Activated naive CD8-positive, alpha-beta T cell treated with anti-CD3 and anti-CD28 coated beads, Interleukin-2, amount 10 ng/mL, durations not matched to agents 7 days and 5 days (primary cell): ENCODE measurements at places on chromosomes 6 and 20. TPM values are rescaled to one million over a fixed set of nuclear protein-coding genes. Genes with fewer than 3 reads are reported as not detected.
A peak's percentile ranks its signal among the peaks of the same experiment; 100 is the strongest.

DNA sequence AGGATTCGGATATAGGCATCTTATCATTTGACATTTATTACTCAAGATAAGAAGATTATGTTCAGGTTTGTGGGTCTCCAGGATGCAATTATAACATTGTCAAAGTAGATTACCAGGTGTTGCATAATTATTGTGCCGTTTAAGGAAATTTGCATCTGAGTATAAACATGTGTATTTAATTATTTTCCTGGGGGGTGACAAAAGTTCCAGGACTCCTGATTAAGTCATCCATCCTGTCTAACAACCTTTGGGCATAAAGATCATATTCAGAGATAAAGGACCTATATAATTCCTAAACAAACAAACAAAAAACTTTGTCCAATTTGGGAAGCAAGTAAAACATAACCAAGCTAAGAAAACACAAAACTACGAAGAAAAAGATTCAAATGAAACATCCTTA is 3.3 kb upstream of the PPP1R14C start:
- peaks cover 56% of the 10 kb centered on the region for H3K27me3 ChIP-seq
- no peak overlapping the region for H3K4me3 ChIP-seq
- no peaks in the 10 kb centered on the region for H3K36me3 ChIP-seq
- peaks cover 5% of the 10 kb centered on the region for H3K4me1 ChIP-seq
- DNase-seq = no peak

GRCh38 chr6:168269455-168270243 is 49.9 kb downstream of the DACT2 start:
- no peak overlapping the region for H3K27ac ChIP-seq
- no peaks in the 10 kb centered on the region for H3K36me3 ChIP-seq
- H3K4me3 ChIP-seq = no peak overlapping the region
- H3K4me1 ChIP-seq = no peaks in the 10 kb centered on the region
- no peak for DNase-seq

DNA sequence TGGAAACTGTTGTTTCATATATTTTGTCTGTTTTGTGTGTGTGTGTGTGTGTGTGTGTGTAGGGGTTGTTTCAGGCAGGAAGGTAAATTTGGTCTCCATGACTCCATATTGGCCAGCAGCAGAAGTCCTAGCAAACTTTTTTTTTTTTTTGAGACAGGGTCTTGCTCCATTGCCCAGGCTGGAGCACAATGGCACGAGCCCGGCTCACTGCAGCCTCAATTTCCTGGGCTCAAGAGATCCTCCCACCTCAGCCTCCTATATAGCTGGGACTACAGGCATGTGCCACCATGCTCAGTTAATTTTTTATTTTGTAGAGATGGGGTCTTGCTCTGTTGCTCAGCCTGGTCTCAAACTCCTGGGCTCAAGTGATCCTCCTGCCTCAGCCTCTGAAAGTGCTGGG is 75.8 kb downstream of the PRDM1 start:
- H3K36me3 ChIP-seq = peaks cover 9% of the 10 kb centered on the region
- no peak for DNase-seq
- H3K4me3 ChIP-seq = no peak overlapping the region
- no peak overlapping the region for H3K27ac ChIP-seq
- H3K27me3 ChIP-seq = no peaks in the 10 kb centered on the region

- H3K27ac ChIP-seq = no peak overlapping the region
- peaks cover 39% of the 10 kb centered on the region for H3K36me3 ChIP-seq
- no peak for DNase-seq
- H3K4me1 ChIP-seq = peaks cover 31% of the 10 kb centered on the region
- H3K4me3 ChIP-seq = no peak overlapping the region
Measured at GRCh38 chr6:14123386-14124111, 6.0 kb downstream of the CD83 start.

DNA sequence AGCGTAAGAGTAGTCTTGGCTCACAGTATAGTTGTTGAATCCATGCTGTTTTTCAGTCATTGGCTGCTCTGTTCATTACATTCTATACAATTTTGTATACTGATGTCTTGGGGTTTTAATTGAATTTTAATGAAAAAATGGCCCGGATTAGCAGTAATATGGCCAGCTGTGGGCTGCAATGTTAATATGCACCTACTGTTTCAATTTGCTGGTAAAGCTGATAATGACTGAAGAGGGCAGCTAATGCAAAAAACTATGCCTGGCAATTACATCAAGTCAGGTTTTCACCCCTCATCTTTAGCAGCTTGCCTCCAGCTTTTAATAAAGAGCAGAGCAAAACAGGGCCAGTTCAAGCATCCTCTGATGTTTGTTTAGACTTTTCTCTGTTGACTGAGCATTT is 394.5 kb downstream of the PLCB1 start:
- no peak overlapping the region for H3K4me3 ChIP-seq
- H3K36me3 ChIP-seq = no peaks in the 10 kb centered on the region
- H3K27ac ChIP-seq = no peak overlapping the region
- H3K4me1 ChIP-seq = no peaks in the 10 kb centered on the region
- H3K27me3 ChIP-seq = no peaks in the 10 kb centered on the region
- DNase-seq = no peak

- H3K4me3 ChIP-seq = no peak overlapping the region
- H3K36me3 ChIP-seq = peaks cover 2% of the 10 kb centered on the region
- H3K27me3 ChIP-seq = no peaks in the 10 kb centered on the region
- DNase-seq = no peak
- no peaks in the 10 kb centered on the region for H3K4me1 ChIP-seq
Measured at GRCh38 chr20:30985386-30985785, 272.1 kb upstream of the DEFB115 start.

- H3K4me3 ChIP-seq = peak overlapping the region; percentile 97
- no peaks in the 10 kb centered on the region for H3K27me3 ChIP-seq
- no peak for DNase-seq
- peaks cover 16% of the 10 kb centered on the region for H3K36me3 ChIP-seq
- peak overlapping the region; percentile 96 for H3K27ac ChIP-seq
Measured at GRCh38 chr20:20051767-20052073, 546 bp downstream of the CRNKL1 start.

BTNL2 gene
- not detected for total RNA-seq

CD83 gene
- 11.5 TPM for total RNA-seq

UQCC2 gene
- total RNA-seq = 64.0 TPM

PPP1R3G gene
- total RNA-seq = 0.17 TPM
